ENCODE measurements at places on chromosomes 13 and 19.

GRCh38 chr19:29062475-29063435 is 150.2 kb downstream of the UQCRFS1 start:
- no peak for DNase-seq

DNA sequence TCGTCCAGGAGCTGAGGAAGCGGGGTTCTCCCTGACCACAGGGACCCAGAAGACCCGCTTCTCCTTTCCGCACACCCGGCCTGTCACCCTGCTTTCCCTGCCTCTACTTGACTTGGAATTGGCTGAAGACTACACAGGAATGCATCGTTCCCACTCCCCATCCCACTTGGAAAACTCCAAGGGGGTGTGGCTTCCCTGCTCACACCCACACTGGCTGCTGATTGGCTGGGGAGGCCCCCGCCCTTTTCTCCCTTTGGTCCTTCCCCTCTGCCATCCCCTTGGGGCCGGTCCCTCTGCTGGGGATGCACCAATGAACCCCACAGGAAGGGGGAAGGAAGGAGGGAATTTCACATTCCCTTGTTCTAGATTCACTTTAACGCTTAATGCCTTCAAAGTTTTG is 18.9 kb downstream of the VASP start:
- DNase-seq: no peak

DNA sequence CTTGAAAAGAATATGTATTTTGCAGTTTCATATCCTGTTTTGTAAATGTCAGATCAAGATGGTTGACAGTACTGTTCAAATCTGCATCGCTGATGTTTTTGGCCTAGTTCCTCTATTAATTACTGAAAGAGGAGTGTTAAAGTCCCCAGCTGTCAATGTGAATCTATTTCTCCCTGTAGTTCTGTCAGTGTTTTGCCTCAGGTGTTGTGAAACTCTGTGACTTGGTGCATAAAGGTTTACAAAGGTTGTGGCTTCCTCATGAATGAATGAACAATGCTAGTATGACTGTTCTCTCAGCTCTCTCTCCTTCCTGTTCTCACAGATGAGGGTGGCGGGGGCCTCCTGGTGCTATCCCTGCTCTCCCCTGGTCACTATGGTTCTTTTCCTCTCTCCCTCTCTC is 142.4 kb downstream of the MYCBP2 start:
- DNase-seq: no peak

- no peak for DNase-seq
Observed at GRCh38 chr19:21694171-21694906, 73.0 kb downstream of the ZNF100 start.

GRCh38 chr19:48325265-48325910 is at the start of gene EMP3:
TSS of gene EMP3 (plus strand) at chr19:48325552. CDS start at chr19:48326845, 1,293 bp downstream.
- DNase-seq: peak; percentile 52

DNA sequence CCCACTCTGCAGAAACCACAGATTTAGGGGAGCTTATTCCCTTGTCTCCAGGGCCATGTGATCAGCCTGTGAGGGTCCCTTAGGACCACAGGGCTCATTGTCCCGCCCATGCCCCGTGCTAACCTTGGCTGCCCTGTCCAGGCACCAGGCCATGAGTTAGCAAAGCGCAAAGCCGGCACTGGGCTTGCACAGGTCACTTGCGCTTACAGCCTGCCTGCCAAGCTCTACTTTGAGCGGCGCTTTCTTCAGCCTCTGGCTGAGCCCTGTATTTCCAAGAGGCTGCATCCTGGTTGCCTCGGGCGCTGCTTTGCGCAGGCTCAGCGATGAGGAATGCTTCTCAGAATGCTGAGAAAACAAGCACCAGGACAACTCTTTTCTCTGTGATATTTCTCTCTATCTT is 188.0 kb downstream of the TDRD3 start:
- no peak for DNase-seq

DNA sequence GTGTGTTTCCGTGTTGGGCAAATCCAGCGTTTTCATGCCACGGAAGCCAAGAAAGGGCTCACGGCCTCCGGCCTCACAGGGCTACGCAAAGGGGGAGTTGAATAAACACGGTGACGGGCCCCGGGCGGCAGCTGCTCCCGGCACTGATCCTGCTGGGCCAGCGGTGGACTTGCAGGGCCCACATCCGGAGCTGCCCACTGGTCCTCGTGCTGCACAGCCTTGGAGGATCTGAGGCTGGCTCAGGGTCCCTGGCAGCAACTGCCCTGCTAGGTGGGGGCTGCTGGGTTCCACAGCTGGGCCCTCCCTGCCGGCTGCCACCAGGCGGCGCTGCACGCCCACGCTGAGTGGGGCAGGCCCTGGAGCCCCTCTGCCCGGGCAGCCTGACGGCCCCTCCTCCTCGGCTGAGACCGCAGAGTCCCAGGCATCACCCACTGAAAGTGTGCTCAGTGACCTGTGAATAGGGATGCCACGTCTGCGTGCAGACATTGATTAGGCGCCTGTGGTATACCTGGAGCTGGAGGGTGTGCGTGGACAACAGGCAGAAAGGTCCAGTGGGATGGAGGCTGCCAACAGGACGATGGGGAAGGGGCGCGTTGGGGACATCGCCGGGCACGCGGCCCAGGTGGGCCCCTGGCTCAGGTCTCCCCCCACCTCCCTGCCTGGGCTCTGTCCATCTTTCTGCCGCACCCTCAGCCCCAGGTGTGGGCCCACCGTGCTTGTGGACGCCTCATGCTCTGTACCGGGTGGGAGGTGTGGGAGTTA is 5.3 kb upstream of the HCN2 start:
- DNase-seq: peak; percentile 24

DNA sequence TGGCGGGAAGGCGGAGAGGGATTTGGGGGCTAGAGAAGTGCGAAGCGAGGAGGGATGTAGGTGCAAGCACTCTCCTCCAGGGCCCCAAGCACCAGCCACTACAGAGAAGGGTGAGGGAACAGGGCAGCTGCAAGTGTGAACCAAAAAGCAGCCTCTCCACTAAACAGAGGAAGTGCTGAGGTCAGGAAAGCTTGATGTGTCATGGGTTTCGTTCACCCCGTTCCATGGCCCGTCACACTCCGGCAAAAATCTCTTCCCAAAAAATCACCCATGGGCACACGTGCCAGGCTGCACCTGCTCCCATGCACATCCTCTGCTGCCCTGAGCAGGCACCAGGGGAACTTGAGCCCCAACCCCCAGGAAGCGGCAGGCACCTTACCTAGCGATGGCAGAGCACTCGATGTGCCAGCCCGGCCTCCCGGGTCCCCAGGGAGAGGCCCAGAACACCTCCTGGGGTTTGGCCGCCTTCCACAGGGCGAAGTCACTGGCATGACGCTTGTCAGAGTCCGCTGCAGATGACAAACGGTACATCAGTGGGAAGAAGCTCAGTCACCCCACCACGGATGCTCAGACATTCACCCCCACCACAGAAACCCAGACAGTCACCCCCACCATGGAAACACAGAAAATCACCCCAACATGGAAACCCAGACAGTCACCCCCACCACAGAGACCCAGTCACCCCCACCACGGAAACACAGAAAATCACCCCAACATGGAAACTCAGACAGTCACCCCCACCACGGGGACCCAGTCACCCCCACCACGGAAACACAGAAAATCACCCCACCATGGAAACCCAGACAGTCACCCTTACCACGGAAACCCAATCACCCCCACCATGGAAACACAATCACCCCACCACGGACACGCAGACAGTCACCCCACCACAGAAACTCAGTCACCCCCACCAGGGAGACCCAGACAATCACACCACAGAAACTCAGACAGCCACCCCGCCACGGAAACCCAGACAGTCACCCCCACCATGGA is 29.0 kb downstream of the CARS2 start:
- no peak for DNase-seq

DNA sequence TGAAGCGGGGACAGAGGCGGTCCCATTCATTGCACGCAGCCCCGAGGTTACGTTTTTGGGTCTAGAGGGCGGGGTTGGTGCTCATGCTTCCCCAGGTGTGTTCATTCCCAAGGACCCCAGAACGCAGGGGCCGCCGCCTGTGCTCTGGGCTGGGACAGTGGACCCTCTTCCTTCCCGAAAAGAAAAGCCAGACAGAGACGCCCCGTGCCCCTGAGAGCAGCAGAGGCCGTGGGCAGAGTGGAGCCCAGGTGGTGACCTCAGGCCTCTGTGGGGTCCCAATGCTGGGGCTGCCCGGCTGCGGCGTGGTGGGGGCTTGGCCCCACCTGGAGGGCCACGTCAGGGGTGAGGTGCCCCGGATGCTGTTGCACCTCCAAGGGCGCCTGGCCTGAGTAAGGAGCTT is 15.4 kb downstream of the SGTA start:
- no peak for DNase-seq

GRCh38 chr19:48663667-48664066 is 9.2 kb downstream of the NTN5 start:
- DNase-seq: no peak

DNA sequence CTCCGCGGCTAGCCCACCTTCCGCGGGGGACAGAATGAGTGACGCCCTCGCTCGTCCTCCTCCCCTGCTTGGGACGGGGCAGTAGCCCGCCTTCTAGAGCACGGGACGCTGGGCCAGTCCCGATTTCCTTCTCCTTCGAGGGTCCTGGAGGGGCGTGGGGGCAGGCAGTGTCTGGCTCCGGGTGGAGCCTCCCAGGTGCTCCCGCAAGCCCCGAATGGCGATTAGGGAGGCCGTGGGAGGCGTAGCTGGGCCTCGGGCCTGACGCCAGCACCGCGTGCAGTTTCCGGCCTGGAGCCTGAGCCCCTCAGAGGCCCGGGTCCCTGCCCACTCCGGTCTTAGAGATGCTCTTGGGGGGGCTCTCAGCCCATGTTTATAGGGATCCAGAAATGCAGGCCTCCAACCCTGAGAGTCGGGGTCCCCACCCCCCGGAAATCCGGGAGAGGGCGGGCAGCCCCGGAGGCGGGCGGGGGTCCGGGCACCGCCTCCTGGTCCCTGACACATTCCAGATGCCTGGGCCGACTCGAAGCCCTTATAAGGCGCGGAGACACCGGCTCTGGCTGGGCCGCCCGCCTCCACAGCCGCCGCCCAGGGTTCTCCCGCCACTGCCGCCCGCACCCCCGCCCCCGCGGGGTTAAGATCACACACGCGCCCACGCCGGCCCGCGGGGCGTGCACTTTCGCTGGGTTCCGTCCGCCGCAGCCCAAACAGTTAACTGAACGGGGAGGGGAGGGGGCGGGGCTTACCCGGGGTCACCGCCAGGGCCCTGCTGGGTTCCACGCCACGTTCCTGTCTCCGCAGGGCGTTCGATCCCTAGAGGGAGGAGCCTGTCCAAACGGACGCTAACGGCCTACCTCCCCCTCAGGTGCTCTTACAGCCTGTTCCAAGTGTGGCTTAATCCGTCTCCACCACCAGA is 1.5 kb downstream of the MYADM start:
- DNase-seq: peak; percentile 40

GRCh38 chr19:52492994-52493470 is 34.4 kb upstream of the ZNF808 start:
- DNase-seq: no peak
